Smooth muscle cell of the umbilical artery (primary cell): ENCODE measurements at places on chromosomes 12 and 14. TPM values are rescaled to one million over a fixed set of nuclear protein-coding genes. Genes with fewer than 3 reads are reported as not detected.

CIDEB gene
- 0.59 and 0.69 TPM in 2 replicates for total RNA-seq

LETMD1 gene
- 37.0 and 41.3 TPM in 2 replicates for total RNA-seq

OTOGL gene
- total RNA-seq, result under 0.01 and 0.09 TPM in 2 replicates

CDK4 gene
- 157 and 222 TPM in 2 replicates for total RNA-seq

ZNF385A gene
- total RNA-seq, result 1.5 and 2.6 TPM in 2 replicates

C12orf75 gene
- total RNA-seq, result 72.5 and 134 TPM in 2 replicates

MUCL1 gene
- not detected in 2 replicates for total RNA-seq

SIX6 gene
- total RNA-seq, result not detected in 2 replicates

KLRC2 gene
- total RNA-seq, result not detected in 2 replicates

PLCZ1 gene
- 0.18 TPM in 1 of 2 replicates, not detected in the other for total RNA-seq

CYP46A1 gene
- total RNA-seq, result 0.09 and 0.30 TPM in 2 replicates

SRSF9 gene
- 190 and 243 TPM in 2 replicates for total RNA-seq

ACRBP gene
- total RNA-seq, result 0.46 TPM in 1 of 2 replicates, not detected in the other

DBX2 gene
- not detected in 2 replicates for total RNA-seq

RHOJ gene
- 3.5 and 4.2 TPM in 2 replicates for total RNA-seq

PSME1 gene
- total RNA-seq, result 81.2 and 85.5 TPM in 2 replicates

MMP19 gene
- 5.6 and 7.4 TPM in 2 replicates for total RNA-seq

COX8C gene
- total RNA-seq, result not detected in 2 replicates

RNU4-1 gene
- total RNA-seq, result under 0.01 TPM in 1 of 2 replicates, not detected in the other

PRPH gene
- not detected in 2 replicates for total RNA-seq

CPNE6 gene
- not detected in 2 replicates for total RNA-seq

KRT73 gene
- not detected in 2 replicates for total RNA-seq

ST8SIA1 gene
- total RNA-seq, result under 0.01 TPM in 1 of 2 replicates, not detected in the other

TSHR gene
- total RNA-seq, result not detected in 2 replicates
